ENCODE measurements at places on chromosomes 3 and 15. TPM values are rescaled to one million over a fixed set of nuclear protein-coding genes. Genes with fewer than 3 reads are reported as not detected.

Gene SH2D7
- total RNA-seq: 0.31 TPM

Gene TM6SF1
- 18.2 TPM for total RNA-seq

Gene TEX9
- total RNA-seq: not detected

DNA sequence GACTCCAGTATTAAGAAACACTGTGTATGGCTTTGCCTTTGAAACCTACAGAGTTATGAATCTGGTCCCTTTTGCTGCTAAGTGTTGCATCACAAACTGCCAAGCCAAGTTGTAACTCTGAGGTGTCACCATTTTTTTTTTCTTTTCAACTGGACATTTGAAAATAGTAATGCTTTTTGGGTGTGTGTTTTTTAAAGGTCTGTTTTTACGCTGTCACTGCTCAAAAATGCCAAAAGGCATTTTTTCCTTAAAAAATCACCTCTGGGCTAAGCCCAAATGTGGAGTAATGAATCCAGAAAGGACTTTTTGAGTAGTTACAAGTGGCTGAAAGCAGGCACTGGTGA, 9.5 kb downstream of the SMAD3 start:
- no peak for DNase-seq

DNA sequence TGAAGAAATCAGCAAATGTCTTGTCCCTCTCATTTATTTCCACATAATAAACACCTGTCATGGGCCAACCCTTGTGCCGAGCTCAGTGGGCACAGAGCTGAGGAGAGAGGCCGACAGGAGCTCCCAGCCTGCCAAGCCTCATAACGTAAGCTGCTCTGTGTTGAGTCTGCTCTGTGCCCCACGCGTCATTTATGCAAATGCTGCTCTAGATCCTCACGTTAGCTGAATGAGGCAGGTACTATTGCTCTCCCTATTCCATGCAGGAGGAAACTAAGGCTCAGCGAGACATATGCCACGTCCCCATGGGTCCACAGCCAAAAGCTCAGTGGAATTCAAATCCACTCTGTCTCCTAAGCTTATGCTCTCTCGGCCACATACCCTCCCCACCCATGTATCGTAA, 41.5 kb downstream of the EFCAB12 start:
- no peak for DNase-seq

- no peak for DNase-seq
Measured at GRCh38 chr15:54410481-54410880, 432.2 kb downstream of the UNC13C start.

All from activated CD8-positive, alpha-beta T cell treated with anti-CD3 and anti-CD28 coated beads, Interleukin-2, amount 10 ng/mL, durations not matched to agents 7 days and 5 days (primary cell).